ENCODE measurements at places on chromosomes 13 and 19.

DNA sequence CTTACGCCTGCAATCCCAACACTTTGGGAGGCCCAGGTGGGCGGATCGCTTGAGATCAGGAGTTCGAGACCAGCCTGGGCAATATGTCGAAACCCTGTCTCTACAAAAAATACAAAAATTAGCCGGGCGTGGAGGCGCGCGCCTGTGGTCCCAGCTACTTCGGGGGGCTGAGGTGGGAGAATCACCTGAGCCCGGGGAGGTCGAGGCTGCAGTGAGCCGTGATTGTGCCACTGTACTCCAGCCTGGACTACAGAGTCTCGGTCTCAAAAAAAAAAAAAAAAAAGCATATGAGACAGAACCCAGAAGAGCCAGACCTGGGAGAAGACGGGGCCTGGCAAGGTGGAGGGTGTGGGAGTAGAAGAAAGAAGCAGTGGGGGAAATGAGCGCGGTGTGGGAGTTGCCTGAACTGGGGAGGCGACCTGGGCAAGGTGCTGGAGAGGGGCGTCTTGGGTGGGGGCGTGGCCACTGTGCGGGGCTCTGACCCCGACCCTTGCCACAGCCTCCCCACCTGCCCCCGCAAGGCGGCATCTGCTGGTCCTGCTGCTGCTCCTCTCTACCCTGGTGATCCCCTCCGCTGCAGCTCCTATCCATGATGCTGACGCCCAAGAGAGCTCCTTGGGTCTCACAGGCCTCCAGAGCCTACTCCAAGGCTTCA is 533 bp downstream of the DKKL1 start:
- H3K27ac ChIP-seq = no peak overlapping the region
- no peak overlapping the region for H3K4me3 ChIP-seq
- peaks cover 19% of the 10 kb centered on the region for H3K4me1 ChIP-seq
- H3K27me3 ChIP-seq = peaks cover under 1% of the 10 kb centered on the region
- DNase-seq = peak; percentile 28

- peaks cover 13% of the 10 kb centered on the region for H3K4me1 ChIP-seq
- H3K27me3 ChIP-seq = peaks cover 23% of the 10 kb centered on the region
- H3K4me3 ChIP-seq = peak overlapping the region; percentile 81
- no peak for DNase-seq
Measured at GRCh38 chr13:46211116-46211482, 629 bp upstream of the LRRC63 start.

GRCh38 chr13:80363890-80364503 is 23.1 kb upstream of the SPRY2 start:
- H3K36me3 ChIP-seq = peaks cover 12% of the 10 kb centered on the region
- no peak for DNase-seq
- no peak overlapping the region for H3K27ac ChIP-seq
- H3K4me1 ChIP-seq = peaks cover 68% of the 10 kb centered on the region

- no peaks in the 10 kb centered on the region for H3K36me3 ChIP-seq
- DNase-seq = no peak
- peaks cover 52% of the 10 kb centered on the region for H3K27me3 ChIP-seq
- peaks cover 6% of the 10 kb centered on the region for H3K4me1 ChIP-seq
Measured at GRCh38 chr19:47714339-47714738, 1.1 kb downstream of the EHD2 start.

DNA sequence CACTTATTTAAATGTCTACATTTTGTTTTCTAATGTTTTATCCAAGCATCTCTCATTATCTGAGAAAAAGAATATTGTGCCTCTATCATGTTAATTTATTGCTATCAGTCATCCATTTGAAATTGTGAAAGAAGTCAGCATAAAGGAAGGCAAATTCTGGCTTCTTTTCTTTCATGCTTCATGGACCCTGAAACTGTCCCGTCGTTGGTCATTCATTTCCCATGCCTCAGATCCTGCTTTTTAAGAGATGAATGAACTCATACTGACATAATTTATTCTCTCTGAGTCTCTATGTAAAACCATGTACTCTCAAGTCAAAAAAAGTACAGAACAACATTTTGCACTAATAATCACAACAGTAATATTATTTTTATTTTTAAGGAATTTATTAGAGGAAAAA is 2512.0 kb downstream of the PCDH9 start:
- H3K4me1 ChIP-seq = peaks cover 13% of the 10 kb centered on the region
- no peak for DNase-seq
- peaks cover 4% of the 10 kb centered on the region for H3K36me3 ChIP-seq
- H3K27ac ChIP-seq = no peak overlapping the region
- H3K4me3 ChIP-seq = no peak overlapping the region

GRCh38 chr13:74931698-74932433 is 550.1 kb downstream of the TBC1D4 start:
- DNase-seq = no peak
- peak overlapping the region; percentile 57 for H3K27ac ChIP-seq
- no peak overlapping the region for H3K4me3 ChIP-seq
- peaks cover 14% of the 10 kb centered on the region for H3K4me1 ChIP-seq

DNA sequence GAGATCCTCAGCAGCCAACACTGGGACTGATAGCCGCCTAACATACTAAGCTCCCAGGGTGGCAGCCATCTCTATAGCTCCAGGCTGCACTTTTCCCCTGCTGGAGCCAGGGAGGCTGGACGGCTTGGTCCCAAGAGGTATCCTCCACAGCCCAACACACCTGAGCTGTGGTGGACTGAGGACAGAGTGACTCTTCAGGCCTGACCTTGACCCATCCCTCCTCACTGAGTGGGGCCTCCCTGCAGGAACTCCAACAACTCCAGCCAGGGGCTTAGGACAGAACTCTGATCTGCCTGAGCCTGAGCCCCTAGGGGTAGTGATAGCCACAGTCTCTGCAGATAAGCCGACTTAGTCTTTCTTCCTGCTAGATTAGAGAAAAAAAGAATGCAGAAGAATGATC is 958.1 kb upstream of the PRR20A start:
- H3K4me1 ChIP-seq = no peaks in the 10 kb centered on the region
- H3K4me3 ChIP-seq = no peak overlapping the region
- no peak overlapping the region for H3K27ac ChIP-seq
- H3K36me3 ChIP-seq = no peaks in the 10 kb centered on the region
- no peak for DNase-seq
- no peaks in the 10 kb centered on the region for H3K27me3 ChIP-seq

DNA sequence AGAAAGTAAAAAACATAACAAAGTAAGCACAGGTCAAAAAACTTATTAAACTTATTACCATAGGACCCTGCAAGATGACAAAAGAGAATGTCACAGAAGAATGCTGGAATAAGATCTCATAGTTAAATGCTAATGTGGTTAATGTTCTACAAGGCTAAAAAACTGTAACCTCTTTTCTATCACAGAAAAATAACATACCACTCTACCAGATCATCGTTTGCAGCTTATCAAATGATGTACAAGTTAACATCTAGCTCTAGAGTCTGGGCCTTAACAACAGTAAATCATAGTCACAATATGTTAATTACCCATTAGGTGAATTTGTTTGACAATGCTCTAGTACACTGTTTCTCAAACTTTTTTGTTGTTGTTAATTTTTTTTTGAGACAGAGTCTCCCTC is 53.0 kb downstream of the NUFIP1 start:
- no peak for DNase-seq
- H3K4me3 ChIP-seq = no peak overlapping the region
- no peak overlapping the region for H3K27ac ChIP-seq
- no peaks in the 10 kb centered on the region for H3K27me3 ChIP-seq
- H3K4me1 ChIP-seq = peaks cover 9% of the 10 kb centered on the region

GRCh38 chr19:35882114-35882832 is 13.9 kb downstream of the APLP1 start:
- peaks cover 9% of the 10 kb centered on the region for H3K4me1 ChIP-seq
- DNase-seq = no peak
- no peak overlapping the region for H3K4me3 ChIP-seq
- peaks cover 44% of the 10 kb centered on the region for H3K27me3 ChIP-seq

DNA sequence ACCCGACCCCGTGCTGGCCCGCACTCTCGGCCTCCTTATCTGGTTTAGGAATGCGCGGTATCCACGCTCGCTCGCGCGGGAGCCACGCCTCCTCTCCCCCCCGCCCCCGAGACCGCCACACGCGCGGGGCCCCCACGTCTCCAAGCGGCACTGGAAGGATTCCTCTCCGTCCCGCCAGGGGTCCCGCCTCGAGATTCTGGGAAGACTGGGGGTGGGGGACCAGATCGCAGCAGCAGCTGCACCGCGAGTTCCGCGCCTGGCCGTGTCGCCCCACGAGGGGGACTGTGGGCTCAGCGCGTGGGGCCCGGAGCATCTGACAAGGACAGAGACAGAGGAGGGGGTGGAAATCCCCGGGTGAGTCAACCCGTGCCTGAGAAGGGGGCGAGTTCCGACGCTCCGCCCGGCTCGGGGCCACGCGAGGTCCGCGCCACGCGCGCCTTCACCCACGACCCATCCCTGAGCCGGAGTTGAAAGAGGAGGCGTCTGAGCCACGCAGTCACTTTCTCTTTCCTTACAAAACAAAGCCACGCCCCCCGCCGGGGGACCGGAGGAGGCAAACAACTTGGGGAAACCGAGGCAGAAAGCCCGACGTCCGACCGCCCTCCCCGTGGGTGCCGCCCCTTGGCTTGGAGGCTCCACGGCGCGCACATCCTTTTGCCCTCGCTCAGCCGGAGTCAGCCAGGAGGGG is 814 bp downstream of the S1PR2 start:
- H3K36me3 ChIP-seq = no peaks in the 10 kb centered on the region
- H3K4me1 ChIP-seq = peaks cover 41% of the 10 kb centered on the region
- H3K27me3 ChIP-seq = no peaks in the 10 kb centered on the region
- DNase-seq = peak; percentile 79
- no peak overlapping the region for H3K27ac ChIP-seq

GRCh38 chr19:478976-479375 is 17.3 kb upstream of the MADCAM1 start:
- no peak for DNase-seq
- peaks cover 31% of the 10 kb centered on the region for H3K27me3 ChIP-seq
- peaks cover 9% of the 10 kb centered on the region for H3K36me3 ChIP-seq

DNA sequence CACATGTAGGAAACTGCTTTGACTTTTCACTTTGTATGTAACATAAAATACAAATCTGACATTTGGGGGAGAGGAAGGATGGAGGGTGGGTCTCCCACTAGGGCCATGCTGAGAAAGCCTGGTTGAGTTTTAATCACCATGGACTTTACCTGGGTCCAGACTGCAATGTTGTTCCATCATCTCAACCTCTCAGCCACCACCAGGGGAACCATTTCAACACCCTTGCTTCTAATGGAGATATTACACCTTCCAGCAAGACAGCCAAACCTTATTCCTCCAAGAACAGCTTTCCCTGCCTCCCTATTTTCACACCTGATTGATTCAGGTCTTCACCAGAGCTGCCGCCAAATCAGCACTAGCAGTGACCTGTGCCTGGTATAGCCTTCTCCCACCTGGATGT is 56.0 kb downstream of the ZAR1L start:
- H3K27me3 ChIP-seq = peaks cover 4% of the 10 kb centered on the region
- no peak overlapping the region for H3K4me3 ChIP-seq
- H3K27ac ChIP-seq = no peak overlapping the region
- no peaks in the 10 kb centered on the region for H3K36me3 ChIP-seq
- DNase-seq = no peak
- peaks cover 16% of the 10 kb centered on the region for H3K4me1 ChIP-seq

DNA sequence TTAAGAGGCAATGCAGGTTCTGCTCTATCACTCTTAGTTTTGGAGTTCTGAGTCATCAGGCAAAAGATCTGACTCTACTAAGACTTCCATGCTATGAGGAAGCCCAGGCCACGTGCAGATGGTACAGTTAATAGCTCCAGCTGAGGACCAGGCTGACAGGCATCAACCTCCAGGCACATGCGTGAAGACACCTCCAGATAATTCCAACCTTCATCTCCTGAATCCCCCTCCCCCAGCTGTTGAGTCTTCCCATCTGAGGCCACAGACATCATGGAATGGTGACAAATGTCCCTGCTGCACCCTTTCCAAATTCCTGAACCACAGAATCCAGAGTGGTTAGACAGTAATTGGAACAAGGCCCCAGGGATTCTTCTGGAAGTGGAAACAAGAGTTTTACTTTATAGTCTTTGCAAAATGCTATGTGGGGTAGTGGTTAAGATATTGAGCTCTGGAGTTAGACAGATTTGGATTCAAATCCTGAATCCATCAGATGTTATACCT is 183.8 kb downstream of the KLF5 start:
- H3K27ac ChIP-seq = no peak overlapping the region
- H3K4me3 ChIP-seq = no peak overlapping the region
- peaks cover 9% of the 10 kb centered on the region for H3K27me3 ChIP-seq

DNA sequence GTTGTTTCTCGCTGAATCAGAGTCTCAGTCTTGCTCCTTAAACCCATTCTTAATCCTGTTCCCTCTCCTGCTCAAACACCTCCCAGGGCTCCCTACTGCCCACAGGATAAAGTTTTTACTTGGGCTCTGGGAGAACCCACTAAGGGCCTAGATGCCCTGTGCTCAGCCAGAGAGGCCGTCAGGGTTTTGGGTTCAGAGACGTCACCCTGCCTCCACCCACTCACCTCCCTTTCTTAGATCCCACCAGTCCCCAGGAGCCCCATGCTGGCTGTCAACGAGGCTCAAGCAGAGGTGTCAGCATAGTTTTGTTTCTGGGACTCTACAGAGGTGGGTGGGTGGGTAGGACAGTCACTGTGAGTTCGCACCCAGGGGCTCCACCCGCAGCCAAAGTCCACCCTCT is 15.5 kb upstream of the CYP4F2 start:
- H3K36me3 ChIP-seq = no peaks in the 10 kb centered on the region
- no peak for DNase-seq
- no peaks in the 10 kb centered on the region for H3K4me1 ChIP-seq
